Cerebellar nuclear complex (tissue), 1 donor: ENCODE measurements at places on chromosomes 1 and 21.

GRCh38 chr21:15210235-15210678, 145.5 kb upstream of the NRIP1 start:
- no peak for DNase-seq

DNA sequence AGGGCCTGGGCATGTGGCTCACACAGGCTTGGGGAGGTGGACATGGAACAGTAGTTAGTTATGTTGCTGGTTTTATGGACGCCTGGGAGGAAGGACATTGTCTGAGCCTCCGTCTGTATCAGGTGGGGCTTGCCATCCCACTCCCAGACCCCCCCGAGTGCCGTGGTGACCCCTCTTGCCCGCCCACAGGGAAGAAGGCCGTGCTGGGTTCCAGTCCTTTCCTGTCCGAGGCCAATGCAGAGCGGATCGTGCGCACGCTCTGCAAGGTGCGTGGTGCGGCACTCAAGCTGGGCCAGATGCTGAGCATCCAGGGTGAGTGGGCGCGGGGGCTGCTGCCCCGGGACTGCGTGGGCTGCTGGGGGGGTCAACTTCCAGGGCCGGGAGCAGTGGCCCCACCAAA, 41.7 kb downstream of the COQ8A start:
- no peak for DNase-seq

DNA sequence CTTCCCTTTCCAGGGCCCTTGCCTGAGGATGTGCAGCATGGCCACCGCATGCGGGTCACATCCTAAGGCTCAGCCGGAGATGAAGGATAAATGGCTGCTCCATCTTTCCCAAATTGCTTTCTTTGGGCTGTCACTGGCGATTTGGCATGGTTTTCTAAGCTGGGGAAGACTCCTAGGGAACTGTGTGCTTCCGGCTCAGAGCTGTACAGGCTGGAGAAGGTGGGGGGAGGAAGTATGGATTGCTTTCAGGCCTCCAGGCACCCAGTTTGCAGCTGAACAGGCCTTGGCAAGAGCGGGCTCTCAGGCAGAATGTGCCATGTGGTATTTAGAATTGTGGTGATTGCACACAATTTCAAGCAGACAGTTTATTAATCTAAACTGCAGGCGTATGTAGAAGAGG, 48.9 kb downstream of the TMEM53 start:
- no peak for DNase-seq

DNA sequence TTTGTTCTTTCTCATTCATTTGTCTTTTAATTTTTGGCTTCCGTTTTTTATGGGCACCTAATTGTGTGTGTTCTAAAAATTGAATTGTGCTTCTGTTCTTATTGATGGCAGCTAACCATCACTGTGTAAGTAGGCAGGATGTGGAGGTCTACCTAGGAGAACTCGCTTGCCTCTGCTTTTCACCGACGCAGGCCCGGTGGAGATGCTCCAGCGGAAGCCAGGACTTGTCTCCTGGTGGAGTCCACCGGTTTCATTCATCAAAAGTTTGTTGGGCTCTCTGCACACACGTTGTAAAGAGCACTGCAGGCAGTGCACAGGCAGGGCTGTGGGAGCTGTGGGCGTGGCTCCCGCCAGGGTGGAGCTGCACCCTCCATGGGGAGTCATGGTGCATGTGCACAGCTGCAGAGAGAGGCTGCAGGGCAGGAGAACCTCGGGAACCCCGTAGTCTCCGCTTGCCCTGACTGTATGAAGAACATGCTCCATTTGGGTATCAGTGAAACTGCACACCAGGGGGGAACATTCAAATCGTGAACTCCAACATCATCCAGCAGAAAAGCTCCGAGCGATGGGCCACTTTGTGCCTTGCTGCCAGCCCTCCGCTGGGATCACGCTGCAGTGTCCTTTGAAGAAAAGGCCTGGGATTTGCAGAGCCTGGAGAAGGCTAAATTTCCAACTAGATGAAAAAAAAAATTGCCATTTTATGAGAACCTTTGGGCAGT, 6.0 kb upstream of the C1orf174 start:
- DNase-seq: no peak

- DNase-seq: no peak
These were observed 123.9 kb upstream of the DPYD start for GRCh38 chr1:98044766-98045165.

- DNase-seq: no peak
These were observed 285.0 kb downstream of the LRRC7 start for GRCh38 chr1:69852706-69853105.

DNA sequence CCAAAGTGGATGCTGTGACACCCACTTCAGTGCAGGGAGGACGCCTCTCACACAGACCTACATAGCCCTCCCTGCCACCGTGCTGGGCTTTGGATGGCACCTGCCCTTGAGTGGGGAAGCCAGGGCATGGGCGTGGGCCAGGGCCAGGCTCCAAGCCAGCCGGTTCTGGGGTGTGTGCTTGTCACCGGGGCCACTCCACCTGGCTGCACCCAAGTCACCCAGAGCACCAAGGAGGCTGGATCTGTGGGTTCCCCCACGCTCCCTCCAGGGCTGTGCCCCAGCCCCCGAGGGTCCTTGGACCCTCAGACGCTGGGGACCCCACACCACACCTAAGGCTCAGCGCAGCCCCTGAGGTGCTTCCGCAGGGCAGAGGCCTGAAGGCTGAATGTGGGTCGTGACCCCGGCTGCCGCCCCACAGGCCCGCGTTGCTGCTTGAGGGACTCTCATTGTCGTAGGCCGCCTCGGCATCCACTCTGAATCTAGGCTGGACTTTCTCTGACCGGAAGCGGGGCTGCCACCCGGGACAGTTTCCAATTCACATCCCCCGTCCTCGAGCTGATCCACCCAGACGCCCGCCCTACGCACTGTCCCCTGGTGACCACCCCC, 1.5 kb downstream of the MXRA8 start:
- no peak for DNase-seq

GRCh38 chr1:210362526-210362925, 33.8 kb downstream of the HHAT start:
- no peak for DNase-seq

GRCh38 chr1:25031966-25032667, 102.0 kb upstream of the RUNX3 start:
- no peak for DNase-seq

DNA sequence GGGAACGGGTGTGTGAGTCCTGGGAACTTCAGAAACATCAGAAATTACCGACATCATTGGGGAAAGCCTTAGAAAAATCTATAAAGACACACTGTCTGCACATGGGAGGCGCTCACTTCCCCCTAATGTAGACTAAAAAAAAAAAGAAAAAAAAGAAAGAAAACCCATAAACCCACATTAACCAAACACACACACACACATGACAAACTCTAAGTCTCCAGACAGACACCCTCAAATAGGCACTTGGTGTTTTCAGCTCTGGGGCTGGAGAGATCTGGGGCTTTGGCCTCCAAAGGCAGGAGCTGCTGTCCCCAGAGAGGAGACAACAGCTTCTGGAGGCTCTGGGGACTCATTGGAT, 13.2 kb upstream of the SDHB start:
- DNase-seq: no peak

- no peak for DNase-seq
These were observed 14.3 kb downstream of the PROK1 start for GRCh38 chr1:110465038-110465813.

DNA sequence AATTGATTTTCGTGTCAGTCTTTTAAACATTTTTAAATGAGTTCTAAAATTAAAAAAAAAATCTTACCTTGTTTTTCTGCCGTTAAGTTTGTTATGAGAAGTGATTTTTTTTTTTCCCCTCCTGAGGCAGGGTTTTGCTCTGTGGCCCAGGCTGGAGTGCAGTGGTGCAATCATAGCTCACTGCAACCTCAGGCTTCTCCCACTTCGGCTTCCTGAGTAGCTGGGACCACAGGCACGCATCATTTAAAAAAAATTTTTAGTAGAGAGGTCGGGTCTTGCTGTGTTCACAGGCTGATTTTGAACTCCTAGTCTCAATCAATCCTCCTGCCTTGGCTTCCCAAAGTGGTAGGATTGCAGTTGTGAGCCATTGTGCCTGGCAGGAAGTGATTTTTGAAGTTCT, 41.1 kb downstream of the MTR start:
- no peak for DNase-seq

DNA sequence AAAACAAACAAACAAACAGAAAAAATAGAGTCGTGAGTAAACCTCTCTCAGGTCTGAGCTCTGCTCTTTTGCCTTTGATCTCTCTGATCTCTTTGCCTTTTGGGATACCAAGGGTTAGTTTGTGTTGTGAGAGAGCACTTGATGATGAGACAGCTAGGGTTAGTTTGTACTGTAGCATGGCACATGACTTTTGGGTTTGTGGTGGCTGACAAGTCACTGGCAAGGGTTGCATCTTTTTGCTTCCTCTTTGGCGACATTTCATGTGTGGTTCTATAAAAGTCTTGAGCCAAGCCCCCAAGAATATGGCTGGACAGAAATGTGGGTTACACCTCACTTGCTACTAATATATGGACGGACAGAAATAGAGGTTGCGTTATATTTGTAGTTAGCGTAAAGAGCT, 60.5 kb downstream of the TESK2 start:
- DNase-seq: no peak

DNA sequence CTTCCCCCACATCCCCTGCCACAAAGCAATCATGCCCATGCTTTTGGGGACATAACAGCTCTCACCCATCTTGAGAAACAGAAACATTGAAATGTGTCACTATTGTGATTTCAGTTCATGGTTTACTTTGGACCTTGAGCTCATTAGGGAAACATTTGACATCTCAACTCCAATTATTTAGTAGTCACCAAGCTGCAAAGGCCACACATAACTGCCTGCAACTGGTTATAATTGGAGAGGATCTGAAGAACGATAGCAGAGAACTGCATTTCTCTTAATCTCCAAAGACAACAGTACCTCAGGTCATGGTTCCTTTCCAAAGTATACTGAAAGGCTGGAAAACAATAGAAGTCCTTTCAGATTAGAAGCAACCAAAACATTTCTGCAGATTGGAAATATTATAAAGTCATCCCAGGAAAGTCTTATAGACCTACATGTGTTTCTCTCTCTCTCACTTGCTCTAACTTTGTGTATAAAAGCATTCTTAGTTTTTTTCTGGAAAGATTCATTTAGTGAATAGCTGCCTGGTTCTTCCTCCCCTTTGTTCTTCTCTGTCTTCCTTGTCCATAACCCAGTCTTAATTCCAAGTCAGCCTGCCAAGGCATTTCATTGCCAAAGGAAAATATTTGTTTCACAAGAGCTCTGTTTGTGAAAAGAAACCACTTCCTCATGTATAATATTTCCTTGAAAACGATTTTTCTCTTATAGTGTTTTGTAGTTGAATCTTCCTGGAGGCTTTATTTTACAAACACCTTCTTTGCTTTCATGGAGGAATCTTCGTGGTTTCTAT, 426.8 kb downstream of the ADGRL2 start:
- DNase-seq: no peak

DNA sequence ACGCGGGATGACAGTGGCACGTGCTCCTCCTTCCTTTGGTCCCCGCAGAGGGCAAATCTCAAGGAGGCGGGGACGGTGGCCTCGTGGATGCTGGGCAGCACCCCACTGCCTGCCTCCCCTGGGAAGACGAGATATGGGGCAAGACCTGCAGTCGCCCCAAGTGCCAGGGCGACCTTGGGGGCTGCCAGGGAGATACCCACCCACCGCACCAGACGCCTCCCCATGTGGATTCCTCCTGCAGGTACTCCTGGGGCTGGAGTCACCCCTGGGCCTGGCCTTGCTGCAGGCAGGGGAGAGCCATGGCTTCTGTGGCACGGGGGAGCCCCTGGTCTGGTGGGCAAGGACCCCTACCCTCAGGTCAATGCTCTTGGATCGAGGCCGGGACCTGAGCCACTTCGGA, 5.9 kb upstream of the AURKAIP1 start:
- no peak for DNase-seq

- no peak for DNase-seq
These were observed 122.4 kb upstream of the PLXNA2 start for GRCh38 chr1:208366559-208366958.

DNA sequence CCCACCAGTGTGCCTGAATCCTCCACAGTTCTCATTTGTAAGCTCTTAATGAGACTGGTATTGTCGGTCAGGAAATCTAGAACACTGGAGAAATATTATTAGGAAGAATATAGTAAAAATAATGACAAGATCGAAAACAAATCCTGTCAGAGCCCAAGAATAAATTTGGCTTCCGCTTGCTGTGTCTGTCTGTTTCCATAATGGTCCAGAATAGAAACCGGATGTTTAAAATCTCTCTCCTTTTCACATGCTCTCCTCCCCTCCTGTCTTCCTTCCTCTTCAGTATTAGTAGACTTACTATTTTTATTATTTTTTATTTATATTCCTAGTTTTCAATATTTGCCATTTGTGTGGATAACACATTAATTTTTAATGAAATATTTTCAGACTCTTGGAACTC, 187.7 kb downstream of the SDCCAG8 start:
- DNase-seq: no peak

- DNase-seq: no peak
These were observed 498.4 kb downstream of the TTLL7 start for GRCh38 chr1:83500531-83500930.

DNA sequence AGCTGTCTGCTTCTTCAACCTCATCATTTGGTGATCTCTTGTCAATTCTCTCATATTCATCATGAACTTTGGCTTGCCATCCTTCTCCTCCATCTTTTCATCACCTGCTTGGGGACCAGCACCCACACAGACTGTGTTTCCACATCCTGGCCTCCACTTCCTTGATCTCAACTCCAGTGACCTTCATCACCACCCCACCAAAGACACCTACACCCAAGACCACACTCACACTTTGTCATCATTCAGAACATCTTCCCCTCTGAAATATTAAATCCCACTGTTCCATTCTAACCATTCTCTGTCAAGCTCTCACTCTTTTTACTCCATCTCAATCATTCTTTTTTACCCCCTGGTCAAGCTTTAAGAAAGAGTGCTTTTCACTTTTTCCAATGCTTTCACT, 115.5 kb upstream of the VAV3 start:
- DNase-seq: no peak

DNA sequence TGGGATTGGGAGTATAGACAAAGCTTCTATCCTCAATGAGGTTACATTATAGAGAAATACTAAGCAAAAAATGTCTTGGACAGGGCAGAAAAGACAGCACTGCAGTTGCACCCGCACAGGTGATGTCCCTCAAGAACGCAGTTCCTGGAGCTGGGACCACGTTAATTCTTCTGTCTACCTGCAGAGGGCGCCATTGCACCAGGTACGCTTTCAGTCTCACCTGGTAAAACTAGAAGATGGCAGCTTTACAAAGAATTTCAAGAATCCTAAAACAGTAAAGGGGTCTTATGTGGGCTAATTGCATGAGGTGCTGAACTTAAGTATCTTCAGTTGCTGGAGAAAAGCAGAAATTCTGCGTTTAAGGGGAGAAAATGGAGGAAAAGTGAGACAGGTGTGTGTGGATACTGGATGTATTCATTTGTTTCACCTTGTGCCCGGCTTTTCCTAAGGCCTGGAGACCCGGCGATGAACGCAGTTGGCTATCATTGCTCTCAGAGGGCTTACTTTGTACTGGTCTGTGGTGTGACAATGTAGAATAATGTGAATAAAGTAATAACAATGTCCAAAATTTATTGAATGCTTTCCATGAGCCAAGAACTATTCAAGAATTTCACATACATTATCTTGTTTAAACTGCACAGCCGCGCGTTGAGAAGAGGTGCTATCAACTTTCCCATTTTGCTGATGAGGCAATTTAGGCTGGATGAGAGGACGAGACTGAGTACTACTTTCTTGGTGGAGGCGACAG, 276.3 kb upstream of the GREM2 start:
- no peak for DNase-seq

GRCh38 chr1:90671251-90671650, 45.9 kb downstream of the BARHL2 start:
- DNase-seq: peak; percentile 65

- DNase-seq: no peak
These were observed 54.8 kb downstream of the RAB3GAP2 start for GRCh38 chr1:220217383-220217988.
